ENCODE measurements at places on chromosomes 3 and 15. TPM values are rescaled to one million over a fixed set of nuclear protein-coding genes. Genes with fewer than 3 reads are reported as not detected.

GRCh38 chr15:35288580-35288979 lies 203.5 kb upstream of the NANOGP8 start:
- no peak for DNase-seq

- no peak for DNase-seq
These were observed 427.9 kb upstream of the NR2F2 start for GRCh38 chr15:95902606-95903005.

Gene TUSC7
- total RNA-seq: not detected

Gene CELF6
- total RNA-seq: 6.7 TPM

DNA sequence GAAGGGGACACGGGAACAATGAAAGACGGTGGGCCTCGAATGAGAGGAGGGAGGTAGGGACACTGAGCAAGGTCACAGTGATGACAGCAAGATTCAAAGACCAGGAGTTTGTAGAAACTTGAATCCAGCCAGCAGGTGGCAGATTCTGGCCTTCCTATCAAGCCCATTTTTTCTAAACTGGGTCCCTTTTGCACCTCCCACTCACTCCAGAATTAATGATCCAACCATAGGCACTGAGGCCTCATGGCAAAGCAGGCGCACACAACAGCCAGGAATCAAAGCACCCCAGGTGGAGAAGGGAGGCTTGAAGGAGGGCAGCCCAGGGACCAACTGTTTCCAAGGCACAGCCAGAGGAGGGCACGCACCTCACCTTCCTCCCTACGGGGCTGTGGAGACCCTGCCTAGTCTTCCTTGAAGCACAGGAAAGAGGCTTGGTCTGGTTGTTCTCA lies 90.2 kb downstream of the ANP32A start:
- DNase-seq: peak; percentile 49

Gene GOLGA6L4
- total RNA-seq: 3.4 TPM

Gene BSN
- total RNA-seq: 7.3 TPM

DNA sequence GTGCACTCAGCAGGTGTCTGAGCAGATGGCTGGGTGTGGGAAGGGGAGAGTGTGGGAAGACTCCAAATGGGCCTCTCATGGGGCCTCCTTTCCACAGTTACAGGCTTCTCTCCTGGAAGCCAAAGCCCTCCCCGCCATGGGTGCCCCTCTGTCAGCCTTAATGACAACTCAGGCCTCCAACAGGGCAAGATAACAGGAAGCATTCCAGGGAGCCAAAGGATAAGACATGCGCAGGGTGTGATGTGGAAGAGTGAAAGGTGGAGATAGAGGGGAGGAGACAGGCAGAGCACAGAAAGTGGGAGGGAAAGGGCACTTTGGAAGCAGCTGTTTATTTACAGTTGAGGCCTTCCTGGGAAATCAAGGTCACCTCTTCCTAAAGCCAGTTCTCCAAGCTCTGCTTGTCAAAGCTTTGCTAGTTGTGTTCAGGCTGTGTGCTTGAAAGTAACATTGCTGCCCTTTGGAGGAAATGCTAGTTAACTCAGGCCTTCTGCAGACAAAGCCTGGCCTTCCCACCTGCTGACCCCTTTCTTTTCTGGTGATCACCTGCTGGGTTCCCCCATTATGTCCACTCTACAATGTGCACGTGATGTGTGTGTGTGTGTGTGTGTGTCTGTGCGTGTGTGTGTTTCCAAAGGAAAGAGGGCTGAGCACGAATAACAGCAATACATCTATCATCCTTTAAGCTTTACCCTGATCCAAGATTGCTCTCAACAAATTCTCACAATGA lies 35.2 kb upstream of the SMAD3 start:
- no peak for DNase-seq

Gene IL16
- 0.62 TPM for total RNA-seq

DNA sequence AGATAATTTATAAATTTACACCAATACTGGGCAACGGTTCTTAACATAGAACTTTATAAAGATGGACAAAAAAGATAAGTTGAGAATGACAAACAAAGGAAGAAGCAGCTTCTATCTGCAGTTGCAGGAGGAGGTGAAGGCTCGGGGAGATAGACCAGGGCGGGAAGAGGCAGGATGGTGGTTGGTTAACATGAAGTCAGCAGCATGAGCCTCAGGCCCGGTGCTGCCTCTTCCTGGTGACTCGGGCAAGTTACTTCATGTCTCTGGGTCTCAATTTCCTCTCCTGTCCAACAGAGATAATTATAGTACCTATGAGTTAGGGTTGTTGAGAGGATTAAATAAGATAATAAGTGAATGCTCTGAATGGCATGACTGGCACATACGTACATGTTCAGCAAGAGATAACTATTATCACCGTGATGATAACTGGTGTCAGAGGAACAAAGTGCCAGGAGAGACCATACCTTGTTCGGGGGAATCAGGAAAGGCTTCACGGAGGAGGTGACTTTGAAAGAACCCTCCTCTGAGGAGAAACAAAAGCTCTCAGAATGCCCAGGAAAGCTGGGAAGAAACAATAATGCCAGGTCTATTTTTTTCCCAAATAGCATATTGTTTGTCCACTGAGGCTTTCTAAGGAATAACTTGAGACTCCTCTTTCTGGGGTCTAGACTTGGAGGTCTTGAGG lies 4.4 kb downstream of the PAK6 start:
- no peak for DNase-seq

DNA sequence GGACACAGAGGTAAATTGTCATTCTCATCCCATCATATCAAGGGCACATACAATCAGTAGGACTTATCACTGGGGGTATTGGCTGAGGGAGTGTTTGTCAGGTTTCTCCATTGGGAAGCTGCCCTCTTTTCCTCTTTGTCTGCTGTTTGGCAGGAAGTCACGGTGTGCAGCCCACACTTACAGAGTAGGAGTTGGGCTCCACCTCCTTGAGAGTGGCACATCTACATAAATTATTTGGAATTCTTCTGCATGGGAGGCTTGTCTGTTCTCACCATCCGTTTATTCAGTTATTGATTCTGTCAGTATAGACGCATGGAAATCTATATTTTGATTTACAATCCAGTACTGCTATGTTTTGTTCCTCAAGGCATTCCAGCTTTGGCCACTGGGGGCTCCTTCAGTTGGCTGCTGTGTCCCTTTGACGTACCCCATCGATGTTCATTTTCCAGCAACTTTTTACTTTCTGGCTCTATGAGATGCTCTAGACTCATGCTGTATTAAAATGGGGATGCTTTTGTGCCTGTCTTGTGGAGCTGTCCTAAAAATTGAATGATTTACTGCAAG lies 200.3 kb downstream of the SLCO3A1 start:
- DNase-seq: no peak

DNA sequence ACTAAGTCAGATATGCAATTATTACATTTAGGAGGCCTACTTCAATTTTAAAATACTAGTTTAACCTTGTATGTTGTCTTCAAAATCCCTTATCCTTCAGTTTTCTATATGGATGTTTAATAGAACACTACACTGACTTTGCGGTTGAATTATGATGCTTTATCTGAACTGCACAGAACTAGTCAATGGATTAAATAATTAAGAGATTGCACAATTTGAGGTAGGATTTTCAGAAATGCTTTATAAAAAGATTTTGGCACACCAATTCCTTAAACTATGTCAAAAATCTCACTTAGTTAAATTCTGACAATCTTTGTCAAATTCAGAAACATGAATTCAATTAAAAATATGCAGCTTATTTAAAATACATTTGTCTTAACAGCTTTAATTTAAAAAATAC lies 28.1 kb downstream of the ATOSA start:
- DNase-seq: no peak

Gene MUSTN1
- total RNA-seq: not detected

GRCh38 chr3:17765819-17766472 lies 23.5 kb upstream of the TBC1D5 start:
- no peak for DNase-seq

All from occipital lobe (tissue), 3 donors.